ENCODE measurements at places on chromosomes 5 and 9.

DNA sequence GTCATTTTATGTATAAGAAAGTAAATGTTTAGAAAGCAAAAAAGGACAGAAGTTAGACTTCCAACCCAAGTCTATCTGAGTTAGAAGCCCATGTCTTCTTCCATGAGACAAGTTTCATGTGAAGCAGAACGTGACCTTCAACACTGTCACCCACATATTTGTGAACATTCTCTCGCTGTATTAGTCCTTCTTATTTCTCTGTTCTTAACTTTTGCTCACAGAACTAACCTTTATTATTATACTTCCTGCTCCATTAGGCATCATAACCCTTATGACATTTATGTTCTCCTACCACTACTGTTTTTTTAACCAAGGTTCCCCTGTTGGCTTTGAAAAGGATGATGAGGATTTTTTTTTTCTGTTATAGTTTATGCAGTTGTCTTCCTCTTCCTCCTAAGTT is 238.8 kb downstream of the ZNF608 start:
- DNase-seq: no peak

DNA sequence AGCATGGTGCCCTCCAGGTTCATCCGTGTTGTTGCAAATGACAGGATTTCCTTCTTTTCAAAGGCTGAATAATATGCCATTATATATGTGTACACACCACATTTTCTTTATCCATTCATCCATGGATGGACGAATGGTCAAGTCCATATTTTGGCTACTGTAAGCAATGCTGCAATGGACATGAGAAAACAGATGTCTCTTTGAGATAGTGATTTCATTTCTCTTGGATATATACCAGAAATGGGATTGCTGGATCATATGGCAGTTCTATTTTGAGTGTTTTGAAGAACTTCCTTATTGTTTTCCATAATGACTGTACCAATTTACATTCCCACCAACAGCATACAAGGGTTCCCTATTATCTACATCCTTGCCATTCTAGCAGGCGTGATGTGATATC is 67.9 kb downstream of the TEK start:
- no peak for DNase-seq

- DNase-seq: no peak
These were observed 7.9 kb upstream of the MYORG start for GRCh38 chr9:34384368-34385165.

DNA sequence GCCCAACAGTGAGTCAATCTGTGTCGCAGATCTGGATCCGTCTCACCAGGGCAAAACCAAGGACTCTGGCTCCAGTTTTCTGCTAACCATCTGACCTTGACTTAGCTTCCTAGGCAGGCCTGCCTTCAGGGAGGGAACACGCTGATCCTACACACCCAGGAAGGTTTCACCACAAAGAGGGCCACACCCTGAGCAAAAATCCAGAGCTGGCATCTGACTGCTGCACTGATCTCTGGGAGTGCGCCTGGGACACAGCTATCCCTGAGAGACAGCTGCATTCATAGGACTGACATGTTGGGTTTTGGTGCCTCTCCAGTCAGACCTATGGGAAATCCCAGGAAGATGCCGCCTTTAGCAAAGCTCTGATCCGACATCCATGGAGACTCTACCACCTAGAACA is 47.5 kb downstream of the CDK5RAP2 start:
- no peak for DNase-seq

GRCh38 chr9:109537288-109537687 is 39.2 kb upstream of the PTPN3 start:
- DNase-seq: no peak

GRCh38 chr5:14396737-14397136 is 184.9 kb upstream of the OTULINL start:
- no peak for DNase-seq

DNA sequence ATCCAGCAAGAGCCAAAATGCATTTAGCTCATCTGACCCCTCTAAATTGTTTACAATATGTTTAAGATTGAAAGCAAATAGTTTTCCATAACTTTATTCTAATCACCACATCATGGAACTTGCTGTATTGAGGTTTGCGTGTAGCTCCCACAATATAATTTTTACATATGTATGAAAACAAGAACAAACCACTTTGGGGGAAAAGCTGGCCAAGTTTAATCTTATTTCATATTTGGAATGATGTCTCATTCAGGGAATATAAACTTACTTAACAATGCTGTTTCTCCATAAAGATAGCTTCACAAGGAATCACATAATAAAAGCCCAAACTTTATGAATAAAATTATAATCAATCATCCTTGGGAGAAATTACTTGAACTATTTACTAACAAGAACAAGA is 194.6 kb upstream of the PCSK5 start:
- no peak for DNase-seq

- no peak for DNase-seq
These were observed 161.2 kb upstream of the SPRY4 start for GRCh38 chr5:142486020-142486419.

- DNase-seq: peak; percentile 84
These were observed 60.9 kb upstream of the IL17B start for GRCh38 chr5:149439899-149440542.

- DNase-seq: no peak
These were observed 226.0 kb downstream of the MPDZ start for GRCh38 chr9:13053504-13053903.

GRCh38 chr5:28404363-28405071 is 1366.1 kb upstream of the CDH9 start:
- DNase-seq: no peak

DNA sequence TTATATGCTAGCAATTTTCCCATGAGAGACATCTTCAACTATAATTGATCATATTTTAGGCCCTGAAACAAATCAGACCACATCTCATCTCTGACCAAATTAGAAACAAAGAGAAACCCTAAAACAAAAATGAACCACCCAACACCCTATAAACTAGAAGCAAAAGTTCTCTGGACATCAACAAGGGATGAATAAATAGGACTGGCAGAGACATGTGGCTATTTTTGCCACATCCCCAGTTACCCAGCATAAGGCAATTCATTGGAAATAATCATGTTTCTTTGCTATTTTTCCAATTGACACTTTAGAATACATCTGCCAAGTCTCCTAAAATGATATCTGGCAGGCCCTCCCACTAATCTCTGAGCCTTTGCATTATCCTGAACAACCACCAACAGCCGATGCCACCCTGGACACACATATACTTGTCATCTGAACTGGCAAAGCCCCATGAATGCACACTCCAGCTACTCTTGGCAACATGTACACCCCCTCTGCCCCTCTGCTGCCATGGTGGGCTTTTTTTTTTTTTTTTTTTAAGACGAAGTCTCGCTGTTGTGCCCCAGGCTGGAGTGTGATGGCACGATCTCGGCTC is 53.5 kb upstream of the EQTN start:
- DNase-seq: no peak

DNA sequence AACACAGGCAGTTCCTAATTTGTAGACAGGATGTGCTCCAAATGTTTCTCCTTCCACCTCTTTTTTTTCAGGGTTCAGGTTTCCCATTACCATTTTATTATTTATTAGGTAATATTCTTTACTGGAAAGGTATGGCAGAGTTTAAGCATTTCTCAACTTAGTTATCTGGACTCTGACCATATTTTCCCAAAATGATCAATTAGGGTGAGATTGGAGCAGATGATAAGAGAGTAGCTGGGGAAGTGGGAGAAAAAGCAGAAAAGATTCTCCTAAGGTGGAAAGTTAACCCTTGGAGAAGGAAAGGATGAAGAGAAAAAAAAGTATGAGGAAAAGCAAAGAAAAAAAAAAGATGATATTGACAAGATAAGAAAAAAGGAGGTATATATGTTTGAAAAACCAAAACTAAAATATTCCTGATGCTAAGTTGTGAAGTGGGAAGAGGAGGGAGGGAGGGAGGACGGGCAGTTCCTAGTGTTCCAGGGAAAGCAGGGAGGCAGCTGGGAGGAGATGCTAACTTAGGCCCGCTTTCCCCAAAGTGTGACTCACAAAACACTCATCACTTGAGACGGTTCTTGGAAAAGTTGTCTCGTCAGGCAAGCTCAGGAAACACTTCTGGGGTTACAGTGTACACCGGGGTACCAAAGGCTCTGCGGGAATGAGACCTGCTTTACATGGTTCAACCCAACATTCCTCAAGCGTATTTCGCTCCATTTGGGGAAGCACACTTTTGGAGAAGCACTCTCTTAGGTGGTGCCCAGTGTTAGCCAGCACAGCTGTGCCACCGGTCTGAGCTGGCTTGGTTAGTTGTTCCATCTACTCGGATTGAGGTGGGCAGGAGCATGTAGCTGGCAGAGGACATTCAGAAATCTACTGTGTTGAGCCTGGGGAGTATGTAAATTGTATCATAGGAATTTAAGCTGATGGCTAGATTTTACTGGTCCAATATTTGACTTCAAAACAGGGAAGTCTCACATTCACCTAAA is 35.1 kb downstream of the B4GALT1 start:
- DNase-seq: no peak

GRCh38 chr5:83562791-83563557 is 91.4 kb downstream of the VCAN start:
- DNase-seq: no peak

DNA sequence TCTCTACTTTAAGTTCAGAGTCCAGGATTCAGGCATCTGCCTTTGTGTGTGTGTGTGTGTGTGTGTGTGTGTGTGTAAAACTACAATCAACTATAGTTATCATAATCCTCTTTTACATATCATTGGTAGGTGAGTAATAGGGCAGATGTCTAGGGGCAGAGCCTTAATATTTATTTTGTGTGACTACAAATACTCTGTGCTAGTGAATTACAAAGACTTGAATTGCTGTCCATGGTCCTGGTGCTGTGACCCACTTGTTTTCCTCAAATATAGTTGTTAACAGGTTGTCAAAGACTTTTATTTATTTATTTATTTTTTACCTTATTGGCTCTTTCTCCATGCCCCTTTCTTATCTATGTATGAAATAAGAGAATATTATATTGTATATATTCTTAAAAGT is 196.8 kb downstream of the ANXA1 start:
- no peak for DNase-seq

- no peak for DNase-seq
These were observed 310.8 kb downstream of the YTHDC2 start for GRCh38 chr5:113824307-113824706.

- DNase-seq: no peak
These were observed 539.7 kb downstream of the ACTL7B start for GRCh38 chr9:108316066-108316465.

GRCh38 chr9:9612755-9613154 is 1000.0 kb downstream of the PTPRD start:
- no peak for DNase-seq

DNA sequence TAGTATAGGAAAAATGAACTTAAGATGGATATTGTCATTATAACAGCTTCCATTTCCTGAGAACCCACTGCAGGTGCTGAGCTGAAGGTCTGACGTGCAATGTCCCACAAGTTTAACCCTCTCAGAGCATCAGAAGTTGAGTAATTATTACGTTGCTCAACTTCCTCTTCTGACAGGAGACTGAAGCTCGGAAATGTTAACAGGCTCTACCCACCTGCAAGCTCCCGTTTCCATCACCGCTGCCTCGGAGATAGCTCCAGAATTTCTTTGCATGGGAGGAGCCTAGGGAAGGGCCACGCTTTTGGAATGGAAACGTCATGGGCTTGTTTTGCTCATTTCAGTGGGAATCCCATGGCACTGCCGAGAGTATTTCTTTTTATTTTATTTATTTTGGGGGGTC is 1.0 kb upstream of the NTMT1 start:
- DNase-seq: no peak

DNA sequence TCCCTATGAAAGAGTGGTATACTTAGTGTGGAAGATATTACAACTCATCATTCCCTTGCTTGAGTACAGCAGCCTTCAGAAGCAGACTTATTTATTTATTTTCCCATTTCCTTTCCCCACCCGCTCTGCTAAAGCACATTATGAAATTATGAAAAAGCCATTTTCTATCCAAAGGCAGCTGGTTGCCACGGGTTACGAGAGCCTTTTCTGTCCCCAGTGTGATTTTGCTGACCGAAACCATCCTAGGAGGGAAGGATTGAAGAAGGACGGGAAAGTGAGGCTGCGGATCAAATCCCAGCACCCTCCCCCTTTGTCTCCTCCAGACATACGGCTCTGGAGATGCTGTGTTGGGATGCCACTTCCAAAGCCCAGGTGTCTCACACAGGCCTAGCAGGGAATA is 246.9 kb downstream of the TLR4 start:
- DNase-seq: no peak

- DNase-seq: no peak
These were observed 8.4 kb downstream of the EEIG1 start for GRCh38 chr9:127972236-127972871.

DNA sequence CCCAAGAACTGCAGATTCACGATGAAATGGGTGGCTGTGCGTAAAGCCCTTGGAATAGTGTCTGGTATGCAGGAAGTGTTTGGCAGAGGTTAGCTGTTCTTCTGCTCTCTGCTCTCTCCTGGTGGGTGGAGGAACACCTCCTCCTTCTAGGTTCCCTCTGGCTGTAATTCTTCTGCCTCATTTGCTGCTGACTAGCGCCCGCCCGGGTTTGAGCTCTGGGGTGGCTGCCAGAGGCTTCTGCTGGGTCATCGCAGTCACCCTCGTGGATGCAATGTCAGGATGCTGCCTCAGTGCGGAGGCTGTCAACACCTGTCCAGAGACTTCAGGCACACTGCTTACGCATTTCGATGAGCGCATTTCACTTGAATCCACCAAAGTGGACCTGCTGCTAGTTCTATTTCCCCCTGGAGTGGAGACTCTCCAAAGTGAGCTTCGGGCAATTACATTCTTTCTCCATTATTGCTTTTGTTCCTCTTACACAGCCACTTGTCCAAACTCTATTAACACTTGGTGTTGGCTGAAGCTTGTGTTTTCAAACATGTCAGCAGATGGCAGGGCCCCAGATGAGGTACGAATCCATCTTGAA is 11.7 kb downstream of the DOCK2 start:
- DNase-seq: peak; percentile 22

- DNase-seq: no peak
These were observed 30.6 kb downstream of the ITGA1 start for GRCh38 chr5:52818360-52818759.

- DNase-seq: no peak
These were observed 123.7 kb downstream of the EDIL3 start for GRCh38 chr5:84260939-84261338.

- no peak for DNase-seq
These were observed 47.4 kb upstream of the SNCAIP start for GRCh38 chr5:122264610-122265009.

GRCh38 chr9:128124451-128124850 is 3.1 kb downstream of the PTGES2 start:
- DNase-seq: no peak

GRCh38 chr5:1325191-1325741 is 19.6 kb downstream of the CLPTM1L start:
- DNase-seq: no peak

DNA sequence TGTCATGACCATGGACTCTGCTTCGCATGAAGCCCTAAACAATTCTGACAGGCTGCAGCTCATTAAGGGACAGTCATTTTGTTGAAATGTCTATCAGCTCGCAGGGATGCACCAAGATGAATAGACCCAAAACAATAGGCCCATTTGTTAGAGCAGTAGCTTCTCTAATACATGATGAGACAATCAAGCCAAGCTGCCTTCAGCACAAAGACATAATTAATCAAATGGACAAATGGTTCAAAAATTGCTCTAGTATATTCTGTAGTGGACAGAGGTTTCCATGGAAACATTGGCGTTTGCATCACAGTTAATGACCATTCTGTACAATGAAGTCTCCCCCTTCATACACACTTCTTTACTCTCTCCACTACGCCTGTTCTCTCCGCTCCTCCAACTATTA is 274.6 kb downstream of the ANXA1 start:
- DNase-seq: no peak

Data from ELF-1 (cell line).